ENCODE measurements at places on chromosomes 6 and 20.

DNA sequence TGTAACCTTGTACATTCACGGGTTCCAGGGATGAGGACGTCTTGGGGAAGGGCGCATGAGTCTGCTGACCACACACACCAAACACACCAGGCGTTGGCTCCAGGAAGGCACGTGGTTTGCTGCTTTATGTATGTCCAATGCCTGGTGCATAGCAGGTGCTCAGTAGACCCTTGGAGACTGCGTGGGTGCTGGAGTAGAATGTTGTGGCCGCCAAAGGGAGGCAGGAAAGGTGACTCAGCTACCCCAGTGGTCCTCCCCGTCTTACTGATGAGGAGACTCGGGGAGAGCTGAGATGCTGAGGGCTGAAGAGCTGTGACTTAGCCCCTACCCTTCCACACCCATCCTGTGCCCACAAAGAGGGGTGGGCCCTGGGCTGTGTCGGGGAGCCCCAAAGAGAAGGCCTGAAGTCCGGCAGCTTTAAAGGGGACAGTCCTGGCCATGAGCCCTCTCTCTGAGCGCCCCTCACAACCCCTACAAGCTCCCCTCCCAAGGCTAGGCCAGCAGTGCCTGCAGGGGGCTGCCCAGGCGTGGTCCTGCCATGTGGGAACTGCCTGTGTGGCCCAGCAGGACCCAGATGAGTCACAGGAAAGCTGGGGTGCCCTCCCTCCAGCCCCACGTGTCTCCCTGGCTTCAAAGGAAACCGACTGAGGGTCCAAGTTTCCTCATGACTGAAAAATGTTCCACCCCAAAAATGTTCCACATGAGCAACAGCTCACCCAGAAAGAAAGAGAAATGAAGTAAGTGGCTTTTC is 28.0 kb upstream of the PTGIS start:
- DNase-seq = no peak

DNA sequence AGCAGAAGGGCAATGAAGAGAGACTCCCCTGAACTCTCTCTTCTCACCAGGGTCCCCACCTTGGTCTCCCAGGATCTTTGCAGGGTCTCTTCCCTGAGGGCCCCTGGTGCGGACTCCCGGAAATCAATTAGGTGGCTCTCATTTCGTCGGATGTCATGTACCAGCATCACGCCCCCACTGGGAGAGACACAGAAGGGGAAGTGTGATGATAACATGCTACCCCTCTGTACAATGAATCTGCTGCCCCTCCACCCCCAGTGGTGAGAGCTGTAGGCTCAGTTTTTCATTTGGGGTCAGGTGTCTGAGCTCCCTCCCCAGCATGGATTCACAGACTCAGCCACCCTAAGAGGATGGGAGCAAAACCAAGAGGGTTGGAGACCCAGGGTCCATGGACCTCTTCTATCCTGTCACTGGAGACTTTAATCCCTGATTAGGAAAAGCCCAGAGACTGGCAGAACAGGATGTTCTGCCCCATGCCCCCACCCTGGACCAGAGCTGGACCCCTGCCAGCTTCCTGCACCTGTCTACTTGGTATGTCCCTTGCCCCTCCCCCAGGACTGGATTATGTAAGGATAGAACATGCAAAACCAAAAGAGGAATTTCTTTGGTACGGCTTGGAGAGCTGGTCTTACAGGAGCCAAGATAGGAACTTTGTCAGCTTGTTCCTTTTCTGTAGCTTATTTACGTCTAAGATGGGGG is 11.1 kb downstream of the GGT7 start:
- no peak for DNase-seq

DNA sequence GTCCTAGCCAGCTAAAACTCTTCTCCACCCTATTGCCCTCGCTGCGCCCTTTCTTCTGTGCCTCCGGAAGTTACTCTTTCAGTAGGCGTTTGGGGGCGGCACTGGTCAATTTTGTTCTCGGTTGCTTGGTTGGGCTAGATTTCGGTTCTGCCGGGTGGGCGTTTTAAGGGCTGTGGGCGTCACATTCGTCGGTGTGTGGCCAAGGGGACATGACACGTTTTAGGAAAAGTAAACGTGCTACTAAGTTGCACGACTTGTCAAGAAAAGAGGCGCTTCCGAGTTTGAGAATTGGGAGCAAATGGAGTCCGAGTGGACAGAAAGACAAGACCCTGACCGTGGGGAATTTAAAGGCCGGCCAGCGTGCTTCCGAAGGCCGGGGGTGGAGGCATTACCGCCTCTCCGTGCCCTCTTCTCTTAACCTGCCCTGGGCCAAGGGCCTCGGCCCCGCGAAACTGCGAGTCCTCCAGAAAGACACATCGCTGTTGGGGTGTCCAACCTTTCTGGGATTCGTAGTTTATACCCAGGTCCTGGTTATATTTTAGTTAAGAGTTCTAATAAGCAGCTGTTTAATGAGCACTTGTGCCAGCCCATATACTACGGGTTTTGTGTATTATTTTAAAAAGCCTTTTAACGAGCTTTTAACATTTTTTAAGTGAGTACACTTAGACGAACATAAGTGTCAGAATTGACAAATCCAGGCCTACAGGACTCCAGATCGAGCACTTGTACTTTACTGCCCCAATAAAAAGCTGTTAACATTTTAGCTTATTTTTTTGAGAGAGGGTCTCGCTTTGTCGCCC is 664 bp upstream of the BAG6 start:
- DNase-seq = peak; percentile 92

DNA sequence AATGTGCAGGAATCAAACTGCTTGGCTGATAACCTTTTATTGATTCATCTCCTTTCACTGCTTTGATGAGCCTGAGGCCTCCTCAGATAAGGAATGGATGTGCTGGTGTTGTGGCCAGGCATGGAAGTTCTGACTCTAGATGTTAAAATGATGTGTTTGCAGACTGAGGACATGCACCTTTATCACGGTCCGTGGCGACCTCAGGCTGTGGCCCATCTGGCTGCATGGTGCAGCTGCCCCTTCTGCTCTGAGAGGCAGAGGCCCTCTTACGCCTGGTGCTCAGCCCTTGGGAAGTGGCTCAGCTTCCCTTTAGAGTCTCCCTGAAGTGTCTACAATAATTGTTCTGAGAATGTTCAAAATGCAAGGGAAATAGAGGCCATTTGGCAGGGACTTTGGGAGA is 26.2 kb downstream of the CDH4 start:
- no peak for DNase-seq

DNA sequence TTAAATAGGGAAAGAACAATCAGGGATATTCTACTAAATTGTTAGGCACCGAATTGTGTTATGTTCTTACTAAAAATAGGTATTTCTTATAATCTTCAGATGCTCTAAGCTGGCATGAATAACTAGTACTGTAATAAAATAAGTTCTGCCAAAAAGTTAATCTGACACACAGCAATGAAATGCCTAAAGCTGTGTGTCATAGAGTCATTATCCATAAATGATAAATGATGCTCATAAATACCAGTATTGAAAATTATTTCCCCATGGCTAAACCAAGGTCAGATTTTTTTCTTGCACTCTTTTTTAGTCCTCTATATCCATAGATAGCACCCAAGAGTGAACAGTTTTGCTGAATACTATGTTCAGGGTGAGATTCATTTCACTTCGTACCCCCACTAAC is 11.7 kb upstream of the PRIM2 start:
- no peak for DNase-seq

DNA sequence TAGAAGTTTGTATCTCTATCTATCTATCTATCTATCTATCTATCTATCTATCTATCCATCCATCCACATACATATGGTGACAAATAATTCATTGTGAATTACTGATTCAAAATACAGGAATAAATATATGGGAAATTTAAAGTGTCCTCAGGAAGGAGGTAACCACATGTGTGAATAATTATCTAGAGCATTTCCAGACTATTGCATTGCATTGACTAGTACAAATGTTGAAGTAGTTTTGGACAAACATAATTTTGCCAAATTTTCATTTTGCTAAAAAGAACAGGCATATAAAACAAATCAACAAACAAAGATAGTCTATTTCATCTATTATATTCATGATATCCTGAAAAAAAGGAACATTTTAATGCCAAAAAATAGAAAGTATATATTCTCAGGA is 192.7 kb downstream of the UTRN start:
- no peak for DNase-seq

DNA sequence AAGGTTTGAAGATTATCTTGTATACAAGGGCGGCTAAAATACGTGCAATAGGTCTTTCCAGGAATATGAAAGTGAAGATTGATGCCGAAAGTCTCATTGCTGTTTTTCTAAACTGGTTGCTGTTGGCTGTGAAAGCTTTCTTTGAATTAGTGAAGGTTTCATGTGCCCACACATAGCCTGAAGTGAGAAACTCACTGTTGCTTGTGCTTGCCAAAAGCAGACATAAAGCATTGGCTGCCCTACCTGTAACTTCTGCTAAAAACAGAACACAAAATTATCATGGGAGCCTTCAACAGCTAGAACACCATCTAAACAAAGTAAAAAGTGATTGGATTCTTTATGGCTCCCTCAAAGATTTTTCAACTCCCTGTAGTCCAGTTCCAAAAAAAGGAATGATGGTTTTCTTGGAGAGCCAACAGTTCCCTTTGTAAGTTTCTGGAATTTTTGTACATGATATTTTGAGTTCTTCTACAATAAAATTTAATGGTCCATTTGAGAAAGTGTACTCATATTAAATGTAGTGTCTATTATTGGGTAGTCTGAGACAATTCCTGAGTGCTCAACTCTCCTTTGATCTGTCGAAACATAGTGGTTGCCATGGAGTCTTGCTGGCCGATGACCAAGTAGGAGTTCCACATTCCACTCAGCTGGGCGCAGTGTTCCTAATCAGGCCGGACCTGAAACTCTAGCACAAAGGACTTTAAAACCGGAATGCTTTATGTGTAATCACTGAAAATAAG is 68.5 kb downstream of the PLEKHG1 start:
- peak; percentile 29 for DNase-seq

DNA sequence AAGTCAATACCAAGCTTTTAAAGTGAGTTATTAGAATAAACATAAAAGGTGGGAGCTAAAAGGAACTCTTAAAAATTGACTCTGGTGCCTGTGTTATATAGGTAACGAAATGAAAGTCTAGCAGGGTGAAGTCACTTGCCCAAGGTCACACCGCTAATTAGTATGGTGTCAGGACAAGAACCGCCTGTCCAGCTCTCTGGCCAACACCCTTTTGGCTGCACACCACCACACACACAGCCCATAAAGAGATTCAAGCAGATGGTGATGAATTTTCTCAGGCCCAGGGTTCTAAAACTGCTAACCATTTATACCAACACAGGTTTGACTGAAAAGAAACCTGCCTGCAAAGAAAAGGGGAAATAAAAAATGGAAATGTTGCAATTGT is 20.2 kb downstream of the GFOD1 start:
- DNase-seq = no peak

DNA sequence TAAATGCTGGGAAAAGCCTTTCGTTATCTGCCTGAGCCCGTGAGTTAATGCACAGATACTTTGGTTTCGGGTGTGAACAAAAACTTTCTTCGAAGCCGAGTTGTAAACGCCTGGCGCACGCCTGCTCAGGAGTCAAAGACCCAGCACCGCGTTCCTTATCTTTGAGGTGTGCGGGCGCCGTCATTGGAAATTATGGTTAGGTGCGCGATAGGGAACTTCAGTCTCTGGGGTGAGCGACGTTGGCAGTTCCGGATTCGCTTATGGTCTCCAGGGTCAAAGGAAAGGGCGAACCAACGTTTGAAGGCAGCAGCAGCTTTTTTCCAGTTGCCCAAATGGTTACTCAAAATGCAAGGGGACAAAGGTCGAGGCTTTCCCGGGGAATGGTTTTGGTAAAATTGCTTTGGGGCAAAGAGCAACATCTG is 853 bp downstream of the SLC22A3 start:
- DNase-seq = no peak

DNA sequence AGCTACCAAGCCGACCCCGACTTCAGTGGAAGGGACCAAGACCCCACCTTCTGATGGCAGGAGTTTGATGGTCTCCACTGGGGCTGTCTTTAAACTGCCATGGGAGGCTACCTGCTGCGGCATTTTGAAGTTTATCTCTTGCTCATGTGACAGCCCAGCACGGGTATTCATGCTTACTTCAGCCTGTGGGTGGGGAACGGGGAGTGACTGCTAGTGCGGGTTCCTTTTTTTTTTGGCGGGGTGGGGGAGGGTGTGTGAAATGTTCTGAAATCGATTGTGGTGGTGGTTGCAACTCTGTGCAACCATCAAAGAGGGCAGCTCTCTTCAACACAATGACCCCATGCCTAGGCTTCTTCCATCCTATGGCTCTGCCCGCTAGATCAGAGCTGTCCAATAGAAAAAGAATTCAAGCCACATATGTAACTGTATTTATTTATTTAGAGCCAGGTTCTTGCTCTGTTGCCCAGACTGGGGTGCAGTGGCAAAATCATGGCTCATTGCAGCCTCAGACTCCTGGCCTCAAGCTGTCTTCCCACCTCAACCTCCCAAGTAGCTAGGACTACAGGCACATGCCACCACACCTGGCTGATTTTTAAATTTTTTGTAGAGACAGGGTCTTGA is 53.7 kb downstream of the PPP1R16B start:
- no peak for DNase-seq

GRCh38 chr20:63015662-63016361 is 9.0 kb upstream of the BHLHE23 start:
- no peak for DNase-seq

GRCh38 chr20:53502820-53503219 is 90.8 kb downstream of the ZNF217 start:
- no peak for DNase-seq

- no peak for DNase-seq
These were observed 86.5 kb downstream of the BANF2 start for GRCh38 chr20:17786221-17786718.

DNA sequence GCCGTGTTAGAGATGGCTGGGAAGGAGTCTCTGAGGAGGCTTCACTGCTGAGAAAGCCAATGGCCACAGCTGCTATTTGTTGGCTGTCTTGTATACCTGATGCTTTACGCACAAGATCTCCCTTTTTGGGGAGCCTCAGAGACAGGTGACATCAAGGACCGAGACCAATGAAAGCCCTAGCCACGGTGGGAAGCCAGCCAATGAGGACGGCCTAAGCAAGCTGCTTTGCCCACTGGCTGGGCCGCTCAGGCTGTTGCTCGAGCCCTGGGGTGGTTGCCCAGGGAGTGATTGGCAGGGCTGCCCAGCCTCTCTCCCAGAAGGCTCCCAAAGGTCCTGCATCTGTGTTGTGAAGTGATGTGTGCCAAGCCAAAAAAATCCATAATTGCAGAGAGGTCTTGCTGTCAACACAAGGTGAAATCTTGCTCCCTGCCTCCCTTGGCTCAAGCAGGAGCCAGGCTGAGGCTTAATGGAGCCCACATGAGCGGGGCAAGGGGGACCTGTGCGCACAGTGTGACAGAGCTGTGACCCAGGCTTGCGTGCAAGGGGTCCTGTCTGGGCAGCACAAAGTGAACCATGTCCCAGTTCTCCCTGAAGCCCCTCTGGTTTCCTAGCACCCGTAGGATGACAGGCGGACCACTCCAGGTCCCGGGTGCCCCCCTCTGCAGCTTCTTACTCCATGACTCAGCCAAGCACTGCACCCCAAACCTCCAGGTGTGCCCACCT is 4.3 kb downstream of the MMP24OS start:
- DNase-seq = no peak

- no peak for DNase-seq
These were observed 79.0 kb upstream of the EEF1E1 start for GRCh38 chr6:8181160-8181881.

Data from NCI-H1092 (cell line).